ENCODE measurements at places on chromosomes 2 and 18. TPM values are rescaled to one million over a fixed set of nuclear protein-coding genes. Genes with fewer than 3 reads are reported as not detected.

Gene SP140L
- 7.5 TPM for total RNA-seq

Gene SCN3A
- total RNA-seq: 4.3 TPM

GRCh38 chr2:197514754-197515153 is 1.1 kb upstream of the MOB4 start:
- H3K27me3 ChIP-seq: no peaks in the 10 kb centered on the region
- H3K4me1 ChIP-seq: no peaks in the 10 kb centered on the region
- H3K27ac ChIP-seq: peak overlapping the region; percentile 97
- no peak for DNase-seq
- H3K4me3 ChIP-seq: peak overlapping the region; percentile 80

DNA sequence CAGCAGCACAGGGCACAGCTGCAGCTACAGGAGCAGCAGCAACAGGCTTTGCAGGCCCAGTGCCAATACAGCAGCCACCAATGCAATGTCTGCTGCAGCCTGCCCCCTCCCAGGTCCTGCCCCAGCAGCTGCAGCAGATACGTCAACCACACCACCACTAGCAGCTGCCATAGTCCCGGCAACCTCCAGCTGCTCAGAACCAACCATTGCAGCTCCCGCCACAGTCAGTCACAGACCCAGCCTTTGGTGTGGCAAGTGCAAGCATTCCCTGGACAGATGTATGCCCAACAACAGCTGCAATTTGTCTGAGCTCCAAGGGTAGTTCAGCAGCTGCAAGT is 53.3 kb upstream of the TUBA3E start:
- H3K4me1 ChIP-seq: no peaks in the 10 kb centered on the region
- H3K27ac ChIP-seq: no peak overlapping the region
- no peaks in the 10 kb centered on the region for H3K27me3 ChIP-seq
- H3K36me3 ChIP-seq: no peaks in the 10 kb centered on the region
- no peak overlapping the region for H3K4me3 ChIP-seq
- DNase-seq: no peak

GRCh38 chr2:141927536-141927935 is 203.3 kb downstream of the LRP1B start:
- no peak for DNase-seq
- H3K27ac ChIP-seq: no peak overlapping the region
- no peak overlapping the region for H3K4me3 ChIP-seq
- no peaks in the 10 kb centered on the region for H3K4me1 ChIP-seq
- no peaks in the 10 kb centered on the region for H3K27me3 ChIP-seq

DNA sequence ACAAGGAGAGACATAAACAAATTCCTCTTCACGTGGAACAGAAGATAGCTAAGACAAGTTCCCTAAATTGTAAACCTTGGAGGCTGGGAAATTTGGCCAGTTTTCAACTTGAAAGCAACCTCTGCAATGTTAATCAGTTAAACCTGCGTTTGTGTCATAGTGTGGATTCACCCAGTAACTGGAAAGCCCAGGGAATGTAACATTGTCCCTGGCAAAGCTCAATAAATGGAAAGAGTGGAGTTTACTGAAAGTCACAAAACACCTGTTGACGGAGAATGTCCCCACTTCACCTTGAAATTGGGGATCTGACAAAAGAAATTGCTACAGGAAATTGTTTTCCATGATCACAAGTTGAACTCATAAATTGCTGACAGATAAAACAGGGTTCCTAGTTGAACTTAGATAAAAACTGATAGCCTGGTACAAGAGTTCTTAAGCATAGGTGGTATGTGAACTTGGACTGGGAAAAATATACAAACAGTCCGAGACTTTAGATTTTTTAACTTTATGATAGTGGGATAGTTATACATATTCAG is 15.0 kb upstream of the ME2 start:
- no peak overlapping the region for H3K4me3 ChIP-seq
- no peak for DNase-seq
- no peaks in the 10 kb centered on the region for H3K36me3 ChIP-seq
- no peak overlapping the region for H3K27ac ChIP-seq
- H3K4me1 ChIP-seq: no peaks in the 10 kb centered on the region
- no peaks in the 10 kb centered on the region for H3K27me3 ChIP-seq

- H3K4me3 ChIP-seq: no peak overlapping the region
- no peaks in the 10 kb centered on the region for H3K27me3 ChIP-seq
- H3K4me1 ChIP-seq: no peaks in the 10 kb centered on the region
- no peak for DNase-seq
These were observed 1339.6 kb upstream of the LRRTM1 start for GRCh38 chr2:81644189-81644588.

DNA sequence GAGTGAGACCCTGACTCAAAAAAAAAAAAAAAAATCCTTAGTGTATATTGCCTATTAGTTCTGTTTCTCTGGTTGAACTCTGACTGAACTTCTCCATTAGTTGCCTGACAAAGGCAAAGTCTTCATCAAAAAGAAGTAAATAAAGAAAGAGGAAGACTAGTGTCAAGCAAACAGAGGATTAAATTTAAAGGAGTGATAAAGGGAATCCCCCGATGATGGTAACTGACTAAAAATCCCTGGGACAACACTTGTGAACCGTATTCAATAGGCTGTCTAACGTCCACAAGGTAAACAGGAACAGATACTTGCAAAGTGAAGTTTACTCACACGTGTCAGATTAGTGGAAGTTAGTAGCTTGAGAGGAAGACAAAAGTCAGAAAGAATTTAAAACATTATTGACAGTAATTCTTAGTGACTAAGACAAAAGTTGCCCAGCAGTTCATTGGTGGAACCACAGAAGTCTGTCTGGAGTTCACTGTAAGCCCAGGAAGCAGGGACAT is 26.2 kb upstream of the SPOPL start:
- no peaks in the 10 kb centered on the region for H3K27me3 ChIP-seq
- no peak for DNase-seq
- H3K4me1 ChIP-seq: no peaks in the 10 kb centered on the region
- no peak overlapping the region for H3K4me3 ChIP-seq
- H3K27ac ChIP-seq: no peak overlapping the region
